CMK (cell line): ENCODE measurements at places on chromosomes 3 and 15.
A peak's percentile ranks its signal among the peaks of the same experiment; 100 is the strongest.

GRCh38 chr15:71424765-71425164, 309.5 kb downstream of the THSD4 start:
- DNase-seq, result no peak

GRCh38 chr3:136730595-136731273, 21.4 kb downstream of the STAG1 start:
- DNase-seq, result no peak

- no peak for DNase-seq
Observed at GRCh38 chr3:27074914-27075313, 294.3 kb downstream of the NEK10 start.

- DNase-seq, result no peak
Observed at GRCh38 chr3:37853691-37854413, 7.8 kb upstream of the CTDSPL start.

GRCh38 chr3:71395470-71395869, 188.1 kb downstream of the FOXP1 start:
- no peak for DNase-seq

GRCh38 chr15:42084465-42085235, 9.7 kb downstream of the PLA2G4D start:
- DNase-seq, result peak; percentile 15

- DNase-seq, result no peak
Observed at GRCh38 chr15:47813748-47814384, 96.6 kb downstream of the SEMA6D start.

DNA sequence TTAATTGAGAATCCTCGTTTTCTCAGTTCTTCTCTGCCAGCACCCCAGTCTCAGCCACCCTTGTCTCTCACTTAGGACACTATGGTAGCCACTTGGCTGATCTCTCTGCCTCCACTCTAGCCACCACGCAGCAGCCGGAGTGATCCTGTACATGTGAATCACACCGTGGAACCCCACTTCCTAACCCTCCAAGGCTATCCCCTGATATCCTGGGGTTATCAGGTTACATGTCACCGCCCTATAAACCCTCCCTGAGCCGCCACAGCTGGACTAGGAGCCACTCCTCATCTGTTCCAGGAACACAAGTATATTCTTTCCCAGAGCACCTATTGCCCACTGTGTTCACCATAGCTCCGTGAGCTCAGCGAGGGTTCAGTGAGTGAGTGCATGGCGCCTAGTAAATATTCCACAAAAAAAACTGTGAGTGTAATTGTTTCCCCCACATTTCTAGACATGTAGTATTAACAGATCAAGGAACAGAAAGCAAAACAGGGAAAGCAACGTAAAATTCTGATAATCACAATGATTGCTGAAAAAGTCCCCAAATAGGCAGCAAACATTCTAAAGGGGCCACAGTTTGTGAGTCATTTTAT, 661 bp upstream of the PARP14 start:
- no peak for DNase-seq

DNA sequence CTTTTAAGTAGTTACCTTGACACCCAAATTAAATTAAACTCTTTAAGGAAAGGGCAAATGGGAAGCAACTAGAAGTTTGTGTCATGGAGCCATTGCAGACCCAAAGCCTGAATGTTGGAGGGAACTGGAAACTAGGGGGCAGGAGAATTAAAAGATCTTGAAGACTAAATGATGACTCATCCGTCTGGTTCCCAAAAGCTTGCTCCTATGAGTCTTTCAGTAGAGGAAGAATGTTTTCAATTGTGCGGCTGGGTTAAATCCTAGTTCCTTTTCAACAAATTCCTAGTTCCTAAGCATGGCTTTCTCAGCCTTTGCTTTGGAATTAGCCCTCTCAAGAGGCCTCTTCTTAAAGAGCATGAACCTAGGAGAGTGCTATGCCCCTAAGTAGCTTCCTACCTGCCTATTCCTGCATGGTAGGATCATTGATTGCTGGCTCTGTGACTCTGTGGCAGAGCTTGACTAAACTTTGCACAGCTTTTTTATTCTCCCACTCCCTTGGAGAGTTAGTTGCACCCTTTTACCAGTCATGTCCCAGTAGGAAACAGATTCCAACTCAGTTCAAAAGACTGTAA, 17.7 kb downstream of the CLEC3B start:
- no peak for DNase-seq

- no peak for DNase-seq
Observed at GRCh38 chr15:74441248-74441941, 7.6 kb upstream of the SEMA7A start.

DNA sequence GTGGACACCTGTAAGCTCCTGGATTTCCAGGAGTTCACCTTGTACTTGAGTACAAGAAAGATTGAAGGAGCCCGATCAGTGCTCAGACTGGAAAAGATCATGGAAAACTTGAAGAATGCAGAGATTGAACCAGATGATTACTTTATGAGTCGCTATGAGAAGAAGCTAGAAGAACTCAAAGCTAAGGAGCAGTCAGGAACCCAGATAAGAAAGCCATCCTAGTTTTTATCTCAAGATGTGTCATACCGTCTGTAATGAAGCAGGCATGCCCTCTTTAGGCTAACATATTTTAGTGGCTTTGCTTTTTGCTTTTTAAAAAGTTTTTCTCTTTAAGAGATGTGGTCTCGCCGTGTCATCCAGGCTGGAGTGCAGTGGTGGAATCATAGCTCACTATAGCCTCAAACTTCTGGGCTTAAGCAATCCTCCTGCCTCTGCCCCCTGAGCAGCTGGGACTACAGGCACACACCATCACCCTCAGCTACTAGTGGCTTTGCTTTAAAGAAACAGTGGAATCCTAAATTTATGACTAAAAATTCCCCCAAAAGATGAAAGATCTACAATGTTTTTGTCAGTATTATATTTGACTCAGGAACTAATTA, 28.1 kb downstream of the EXOG start:
- DNase-seq, result no peak

DNA sequence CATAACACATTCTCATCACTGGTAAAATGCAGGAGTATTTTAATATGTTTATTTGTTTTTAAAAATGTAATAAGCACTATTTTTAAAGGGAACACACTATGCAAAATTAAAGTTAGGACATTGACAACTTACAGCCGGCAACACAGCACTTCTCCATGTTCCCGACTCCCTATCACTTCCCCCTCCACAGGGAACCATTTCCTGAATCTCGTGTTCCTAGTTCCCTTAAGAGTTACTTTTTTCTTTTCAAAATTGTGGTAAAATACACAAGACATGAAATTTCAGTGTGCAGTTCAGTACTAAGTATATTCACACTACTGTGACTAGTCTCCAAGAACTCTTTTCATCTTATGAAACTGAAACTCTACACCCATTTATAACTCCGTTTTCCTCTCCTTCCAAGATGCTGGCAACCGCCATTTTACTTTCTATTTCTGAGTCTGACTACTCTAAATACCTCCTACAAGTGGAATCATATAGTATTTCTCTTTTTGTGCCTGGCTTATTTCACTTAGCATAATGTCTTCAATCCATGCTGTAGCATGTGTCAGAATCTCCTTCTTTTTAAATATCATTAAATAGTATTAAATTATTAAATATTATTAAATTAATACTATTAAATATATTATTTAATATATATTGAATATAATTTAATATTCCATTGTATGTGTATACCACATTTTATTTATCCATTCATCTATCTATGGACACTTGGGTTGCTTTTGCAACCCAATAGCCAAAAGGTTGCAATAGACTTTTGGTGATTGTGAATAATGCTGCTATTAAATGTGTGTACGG, 25.9 kb upstream of the UBE2Q2 start:
- DNase-seq, result no peak

DNA sequence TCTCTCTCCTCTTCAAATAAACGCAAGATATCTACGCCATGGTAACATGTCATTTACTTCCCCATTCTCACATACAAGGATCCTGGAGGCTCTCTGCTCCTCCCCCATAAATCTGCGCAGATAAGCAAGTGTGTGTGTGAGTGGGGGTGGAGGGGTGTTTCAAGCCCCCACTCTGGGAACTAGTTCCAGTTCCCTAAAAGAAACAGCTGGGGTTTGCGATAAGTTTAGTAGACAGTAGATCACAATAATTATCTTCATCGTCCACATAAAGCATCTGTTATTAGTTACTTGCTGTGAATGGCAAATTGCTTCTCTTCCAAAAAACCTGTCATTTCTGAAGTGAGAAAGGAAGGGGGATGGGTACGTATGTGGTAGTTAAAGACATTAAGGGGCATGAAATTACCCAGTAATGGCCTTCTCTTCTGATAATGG, 79.8 kb downstream of the RBPMS2 start:
- DNase-seq, result peak; percentile 94

DNA sequence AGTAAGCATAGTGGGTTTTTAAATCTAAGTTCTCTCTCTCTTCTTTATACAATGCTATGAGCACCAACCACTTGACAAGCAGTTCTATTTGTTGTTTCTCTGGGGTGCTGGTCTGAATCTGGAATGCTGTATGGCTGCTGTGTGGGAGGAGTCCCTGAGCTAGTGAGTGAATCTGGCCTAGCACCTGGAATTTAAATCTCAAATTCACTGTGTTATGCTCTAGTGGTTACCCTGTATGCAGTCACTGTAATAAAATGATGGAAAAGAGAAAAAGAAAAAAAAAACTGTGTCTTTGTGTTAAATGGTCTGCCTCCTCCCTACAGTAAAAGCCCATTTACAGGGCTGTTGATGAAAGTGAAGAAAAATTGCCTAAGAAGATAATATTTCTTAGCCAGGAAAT, 155.0 kb downstream of the ATP8B4 start:
- DNase-seq, result no peak

DNA sequence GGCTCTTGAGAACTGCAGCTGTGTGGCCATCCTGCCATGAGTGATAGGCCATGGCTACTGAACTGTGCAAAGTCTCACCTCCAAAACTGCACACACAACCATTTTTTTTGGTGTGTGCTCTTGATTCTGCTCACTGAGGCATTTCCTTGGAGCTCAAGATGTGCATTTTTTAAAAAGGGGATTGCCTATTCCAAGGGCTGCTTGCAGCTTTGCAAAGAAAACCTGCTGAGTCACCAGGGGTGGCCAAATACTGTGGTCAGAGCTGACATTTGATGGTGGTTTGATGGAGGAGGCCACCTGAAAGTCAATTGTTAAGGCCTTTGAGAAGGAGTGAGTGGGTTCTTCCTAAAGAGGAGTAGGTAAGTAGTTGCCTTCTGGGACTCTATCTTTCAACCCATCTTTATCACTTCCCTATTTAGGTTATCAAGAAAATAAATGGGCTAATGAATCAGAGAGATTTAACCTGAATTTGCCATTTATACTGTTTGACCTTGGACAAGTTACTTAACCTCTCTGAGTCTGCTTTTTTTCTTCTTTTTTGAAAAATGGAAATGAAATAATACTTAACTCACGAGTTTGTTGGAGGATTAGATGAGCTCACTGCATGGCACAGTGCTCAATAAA, 87.9 kb downstream of the CHST2 start:
- DNase-seq, result no peak

GRCh38 chr3:9241956-9242355, 7.5 kb downstream of the SRGAP3 start:
- no peak for DNase-seq

DNA sequence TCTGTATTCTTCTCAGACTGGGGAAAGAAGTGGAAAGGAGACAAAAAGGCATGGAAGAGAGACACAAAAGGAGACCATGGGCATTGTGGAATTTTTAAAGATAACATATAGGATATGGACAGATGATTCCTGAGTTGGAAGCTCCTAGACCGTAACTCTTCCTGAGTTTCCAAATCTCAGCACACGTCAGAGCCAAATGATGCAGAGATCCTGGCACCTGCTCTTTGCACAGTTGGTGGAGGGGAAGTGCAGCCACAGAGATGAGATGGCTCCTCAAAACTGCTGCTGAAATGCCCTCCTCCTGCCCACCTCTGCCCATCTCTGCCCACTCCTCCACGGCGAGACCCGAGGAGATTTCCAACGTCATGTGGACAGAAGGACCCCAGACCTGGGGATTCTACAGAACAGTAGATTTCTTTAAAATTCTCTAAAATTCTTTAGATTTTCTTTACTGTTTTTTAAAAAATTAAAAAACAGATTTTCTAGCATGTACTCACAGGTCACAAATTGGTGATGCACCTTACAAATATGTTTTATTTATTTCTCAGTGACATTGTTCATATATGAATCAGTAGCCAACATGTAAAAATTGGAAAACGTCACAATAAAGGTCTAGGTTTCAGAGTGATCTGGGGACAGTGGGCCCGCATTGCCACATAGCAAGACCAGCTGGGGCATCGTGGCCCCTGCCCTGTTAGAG, 8.1 kb downstream of the CPN2 start:
- DNase-seq, result no peak

DNA sequence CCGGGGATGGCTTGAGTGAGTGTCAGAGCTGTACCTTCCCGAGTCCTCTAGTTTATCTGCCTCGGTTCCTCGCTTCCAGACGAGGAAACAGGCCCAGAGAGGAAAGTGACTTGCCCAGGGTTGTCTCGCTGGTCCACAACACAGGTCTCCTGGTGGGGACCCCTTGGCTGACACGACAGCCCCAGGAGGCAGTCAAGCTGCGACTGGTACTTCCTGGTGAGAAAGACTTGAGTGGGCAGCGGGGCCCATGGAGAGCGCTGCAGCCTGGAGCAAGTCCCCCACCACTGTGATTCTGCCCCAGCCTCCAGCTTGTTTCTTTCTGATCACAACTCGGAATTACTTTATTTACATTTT, 600 bp upstream of the CHRNA5 start:
- DNase-seq, result no peak

DNA sequence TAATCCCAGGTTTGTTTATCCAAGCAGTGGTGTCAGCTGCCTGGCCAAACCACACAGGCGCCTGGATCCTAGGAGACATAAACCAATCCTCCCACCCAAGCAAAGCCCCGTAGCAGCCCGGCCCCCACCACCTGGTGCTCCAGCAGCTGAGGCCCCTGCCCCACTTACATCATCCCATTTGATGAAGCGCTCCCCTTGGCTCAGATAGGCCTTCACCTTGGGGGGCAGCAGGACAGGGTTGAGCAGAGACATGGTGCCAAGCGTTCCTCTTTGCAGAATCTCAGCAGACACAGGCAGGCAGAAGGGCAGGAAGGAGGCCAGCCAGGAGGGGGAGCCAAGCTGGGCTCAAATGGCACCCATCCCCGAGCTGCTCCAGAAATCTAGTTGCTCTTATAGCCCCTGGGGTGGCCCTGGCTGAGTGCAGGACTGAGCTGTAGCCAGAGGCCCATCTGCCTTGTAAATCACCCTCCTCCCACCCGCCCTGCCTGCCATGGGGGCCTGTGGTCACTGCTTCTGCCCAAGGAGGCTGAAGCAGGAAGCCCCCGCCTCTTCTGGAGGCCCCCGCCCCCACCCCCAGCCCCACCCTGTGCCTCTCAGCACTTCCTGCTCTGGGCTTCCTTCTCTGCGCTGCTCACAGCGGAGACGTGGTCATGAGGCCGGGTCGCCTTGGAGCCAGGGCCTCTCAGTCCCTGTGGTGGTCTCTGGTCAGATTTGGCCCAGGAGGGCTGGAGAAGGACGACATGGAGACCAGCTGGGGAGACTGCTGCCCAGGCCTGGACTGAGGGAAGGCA, at the start of gene PLCB2:
TSS of gene PLCB2 (minus strand) at position 515 of the 791 bp plus-strand sequence. CDS start at position 252, 263 bp downstream.
- peak; percentile 90 for DNase-seq
